ENCODE measurements at places on chromosomes 2 and 18.

GRCh38 chr18:3584266-3584861 is 134.4 kb downstream of the TGIF1 start:
- no peak for DNase-seq

GRCh38 chr2:17683981-17684380 is 69.6 kb downstream of the SMC6 start:
- no peak for DNase-seq

- DNase-seq: no peak
Measured at GRCh38 chr18:13496691-13497281, 229.6 kb downstream of the FAM210A start.

- DNase-seq: no peak
Measured at GRCh38 chr2:6942848-6943247, 25.6 kb downstream of the RNF144A start.

GRCh38 chr18:28767201-28767600 is 590.3 kb upstream of the CDH2 start:
- no peak for DNase-seq

DNA sequence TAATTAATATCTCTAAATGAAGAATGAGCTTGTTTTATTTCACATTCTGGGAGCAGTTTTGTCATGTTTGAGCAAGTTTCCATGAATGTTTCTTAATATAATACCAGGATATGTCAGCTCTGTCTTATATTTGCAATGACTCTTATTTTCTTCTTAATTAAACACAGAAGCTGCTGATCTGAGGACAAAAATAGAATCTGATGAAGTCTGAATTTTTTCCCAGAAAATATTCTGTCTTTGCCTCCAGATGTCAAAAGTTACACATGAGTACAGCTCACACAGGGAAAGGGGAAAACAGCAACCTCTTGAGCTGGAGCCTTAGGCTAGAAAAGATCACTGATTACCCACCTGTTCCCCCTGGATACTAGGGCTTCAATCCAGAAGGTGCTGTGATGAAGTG is 606.6 kb upstream of the SYT4 start:
- no peak for DNase-seq

DNA sequence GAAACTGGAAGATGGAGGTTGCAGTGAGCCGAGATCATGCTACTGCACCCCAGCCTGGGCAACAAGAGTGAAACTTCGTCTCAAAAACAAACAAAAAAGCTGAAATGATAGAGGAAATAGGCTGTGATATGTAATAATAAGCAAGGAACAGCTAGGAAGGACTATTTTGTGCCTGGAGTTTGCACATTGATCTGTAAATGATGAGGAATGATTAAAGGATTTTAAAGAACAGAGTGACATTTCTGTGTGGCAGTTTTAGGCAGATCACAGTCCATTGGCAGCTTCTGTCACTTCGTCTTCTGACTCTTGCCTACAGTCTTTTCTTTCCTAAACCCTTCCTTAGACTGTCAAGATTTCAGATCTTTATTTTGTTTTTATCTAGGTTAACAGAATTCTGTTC is 19.4 kb downstream of the EPB41L5 start:
- DNase-seq: no peak

- DNase-seq: no peak
Measured at GRCh38 chr2:36338124-36338826, 17.3 kb upstream of the CRIM1 start.

DNA sequence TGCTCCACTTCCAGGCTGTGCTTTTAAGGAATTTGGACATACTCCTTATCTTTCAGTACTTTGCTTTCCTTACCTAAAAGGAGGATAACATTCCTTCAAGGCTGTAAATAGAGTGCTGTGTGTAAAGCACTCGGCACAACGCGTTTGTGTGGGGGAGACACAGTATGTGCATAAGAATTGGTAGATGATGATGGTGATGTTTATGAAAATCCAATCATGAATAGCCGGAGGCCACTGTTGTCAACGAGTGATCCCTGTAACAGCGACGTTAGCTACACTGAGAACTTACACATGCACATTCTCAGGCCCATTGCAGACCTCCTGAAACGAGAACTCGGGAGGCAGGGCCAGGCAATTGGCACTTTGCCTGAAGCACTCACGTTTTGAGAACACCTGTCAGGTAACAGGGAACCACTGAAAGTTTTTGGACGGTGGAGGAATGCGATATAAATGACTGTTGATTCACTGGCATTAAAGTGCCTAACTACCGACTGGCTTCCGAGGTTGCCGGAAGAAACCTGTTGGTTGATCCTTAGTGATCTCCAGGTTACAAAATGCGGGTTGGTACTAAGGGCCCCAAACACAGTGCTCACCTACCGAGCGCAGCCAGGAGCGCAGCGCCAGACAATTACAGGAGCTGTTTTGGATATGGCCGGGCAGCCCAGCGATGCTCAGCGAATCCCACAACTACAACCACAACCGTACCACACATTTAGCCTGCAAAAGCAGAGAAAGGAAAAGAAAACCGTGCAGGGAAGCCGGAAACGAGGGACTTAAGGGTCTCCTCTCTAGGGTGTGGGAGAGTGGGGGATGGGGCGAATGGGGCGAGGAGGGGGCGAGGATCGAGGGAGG is 1.0 kb upstream of the MAP4K4 start:
- no peak for DNase-seq

DNA sequence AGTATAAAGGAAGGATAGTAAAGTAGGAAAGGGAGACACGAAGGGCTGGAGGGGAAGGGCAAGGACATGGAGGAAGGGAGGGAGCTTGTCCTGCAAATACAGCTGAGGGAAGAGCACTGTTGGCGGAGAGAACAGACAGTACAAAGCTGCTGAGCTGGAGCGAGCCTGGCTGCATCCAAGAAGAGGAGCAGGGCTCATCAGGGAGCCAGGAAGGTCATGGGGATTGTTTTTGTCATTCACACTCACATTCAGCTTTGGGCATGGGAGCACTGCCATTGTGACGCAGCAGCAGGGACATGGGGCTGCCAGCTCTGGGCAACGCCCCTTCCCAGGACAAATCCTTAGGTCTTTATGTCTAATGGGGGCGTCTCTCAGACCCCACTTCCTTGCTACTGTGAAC is 125.1 kb downstream of the COPS8 start:
- DNase-seq: no peak

GRCh38 chr18:58335223-58335622 is 291.2 kb downstream of the NEDD4L start:
- no peak for DNase-seq

GRCh38 chr2:53452957-53453748 is 314.5 kb upstream of the CHAC2 start:
- DNase-seq: no peak

GRCh38 chr2:120352696-120353590 is 7.0 kb downstream of the INHBB start:
- no peak for DNase-seq

- no peak for DNase-seq
Measured at GRCh38 chr18:50133526-50133925, 61.4 kb downstream of the MYO5B start.

- DNase-seq: no peak
Measured at GRCh38 chr2:119218478-119219064, 5.1 kb upstream of the STEAP3 start.

DNA sequence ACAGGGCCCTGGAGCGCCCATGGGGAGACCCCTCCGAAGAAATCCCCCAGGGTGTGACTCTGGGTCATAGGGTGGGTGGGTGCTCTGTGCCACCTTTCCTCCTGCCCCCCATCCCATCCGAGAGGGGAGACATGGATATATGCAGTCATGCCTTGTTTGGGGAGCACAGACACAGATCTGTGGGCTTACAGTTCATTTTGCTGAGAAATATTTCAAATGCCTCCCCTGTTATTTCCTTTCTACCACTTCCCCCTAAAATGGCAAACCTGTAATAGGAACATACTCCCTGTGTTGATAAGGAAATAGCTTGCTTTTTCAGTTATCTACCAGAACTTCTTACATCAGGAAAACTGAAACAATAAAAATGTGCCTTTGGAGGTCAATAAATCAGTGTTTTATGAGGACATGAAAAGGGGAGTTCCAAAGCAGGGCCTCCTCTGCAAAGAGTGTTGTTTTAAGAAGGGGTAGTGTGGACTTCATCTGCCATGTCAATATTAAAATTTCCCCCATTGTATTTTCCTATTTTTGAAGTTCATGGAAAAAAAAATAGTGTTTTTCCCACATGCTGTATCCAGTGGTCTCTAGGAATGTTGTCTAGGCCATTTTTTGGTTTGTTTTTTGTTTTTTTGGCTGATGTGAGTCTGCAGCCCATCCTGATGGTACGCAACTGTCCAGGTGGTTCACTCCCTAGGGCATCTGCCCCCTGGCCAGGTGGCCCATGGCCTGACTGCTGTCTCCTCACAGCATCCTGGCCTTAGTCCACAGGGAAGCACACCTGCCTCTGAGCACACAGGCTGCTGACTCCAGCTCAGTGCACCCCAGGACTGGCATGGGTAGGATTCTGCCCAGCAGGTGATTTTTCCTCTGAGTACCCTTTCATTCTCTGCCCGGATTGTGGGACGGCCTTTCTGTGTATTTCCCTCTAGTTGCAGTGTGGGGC is 3.7 kb downstream of the TNFRSF11A start:
- DNase-seq: no peak

- DNase-seq: no peak
Measured at GRCh38 chr2:70902579-70902978, 33.1 kb upstream of the ATP6V1B1 start.

GRCh38 chr18:78160961-78161656 is 818.5 kb upstream of the SALL3 start:
- DNase-seq: no peak

- no peak for DNase-seq
Measured at GRCh38 chr2:127853671-127854070, 4.3 kb downstream of the POLR2D start.

- DNase-seq: no peak
Measured at GRCh38 chr2:114534116-114535084, 92.0 kb downstream of the DPP10 start.

DNA sequence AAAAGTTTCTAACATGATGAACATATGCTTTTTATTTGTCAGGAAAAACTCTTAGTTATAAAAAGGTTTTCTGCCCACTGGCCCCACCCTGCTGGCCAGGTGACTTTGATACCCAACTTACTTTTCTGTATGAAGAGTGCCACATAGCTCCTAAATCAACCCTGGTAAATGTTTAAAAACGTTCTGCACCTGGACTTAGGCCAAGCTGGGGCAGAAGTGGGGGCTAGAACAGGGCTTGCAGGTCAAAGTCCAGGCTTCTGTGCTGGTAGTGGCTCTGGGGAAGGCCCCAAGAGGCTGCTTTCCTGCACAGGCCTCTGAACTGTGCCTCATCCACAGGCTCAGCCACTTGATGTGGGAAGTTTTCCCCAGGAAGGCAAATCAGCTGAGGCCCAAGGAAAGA is 171.7 kb downstream of the ANKRD30B start:
- no peak for DNase-seq

DNA sequence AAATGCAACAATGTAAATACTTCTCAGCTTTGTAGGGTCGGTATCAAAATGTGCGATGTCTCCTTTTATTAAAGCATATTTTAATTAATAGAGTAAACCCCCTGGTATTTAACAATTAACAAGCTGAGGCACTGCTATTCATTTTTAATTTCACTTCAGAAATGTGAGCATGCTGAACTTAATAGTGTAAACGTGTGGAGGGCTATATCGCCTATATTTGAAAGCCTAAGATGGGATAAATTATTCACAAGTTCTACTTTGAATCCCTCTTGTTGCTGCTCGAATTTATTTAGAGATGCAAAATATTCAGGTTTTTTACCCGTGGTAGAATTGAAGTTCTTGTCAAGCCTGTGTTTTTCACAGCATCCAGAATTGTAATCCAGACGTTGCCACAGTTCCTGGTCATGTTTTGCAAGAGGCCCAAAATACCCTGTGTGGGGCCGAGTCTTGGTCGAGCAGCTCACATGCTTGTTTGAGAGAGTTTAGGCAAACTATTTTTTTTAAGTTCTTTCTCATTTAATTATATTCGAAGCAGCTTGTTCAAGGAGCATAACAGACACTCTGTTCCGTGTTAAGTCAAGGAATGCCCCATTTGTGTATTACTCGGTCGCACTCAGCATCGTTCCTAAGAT is 2.5 kb downstream of the SALL3 start:
- no peak for DNase-seq

Measured in CD4-positive, alpha-beta T cell treated with Interleukin-2 at 100 ng/mL for 4 hours (primary cell).